ENCODE measurements at places on chromosomes 7 and 10.

DNA sequence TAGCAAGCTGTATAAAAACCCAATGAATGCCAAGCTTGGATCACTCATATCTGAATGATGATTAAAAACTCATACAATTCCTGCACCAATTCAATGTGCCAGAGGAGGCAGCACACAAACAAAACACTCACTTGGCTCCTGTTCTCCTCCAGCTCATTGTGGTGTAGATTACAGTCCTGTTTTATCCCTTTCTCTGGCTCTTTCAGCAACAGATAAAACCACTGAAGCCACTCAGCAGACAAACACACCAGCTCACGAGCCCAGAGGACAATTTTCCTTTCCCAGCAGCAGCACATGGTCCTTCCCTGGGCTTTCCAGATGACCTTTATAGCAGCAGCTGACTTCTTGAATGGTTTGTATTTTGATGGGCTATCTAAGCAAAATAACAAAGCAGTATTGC, 107.3 kb upstream of the STARD3NL start:
- DNase-seq = no peak

GRCh38 chr10:48214716-48215485, 59.6 kb downstream of the FRMPD2 start:
- DNase-seq = no peak

DNA sequence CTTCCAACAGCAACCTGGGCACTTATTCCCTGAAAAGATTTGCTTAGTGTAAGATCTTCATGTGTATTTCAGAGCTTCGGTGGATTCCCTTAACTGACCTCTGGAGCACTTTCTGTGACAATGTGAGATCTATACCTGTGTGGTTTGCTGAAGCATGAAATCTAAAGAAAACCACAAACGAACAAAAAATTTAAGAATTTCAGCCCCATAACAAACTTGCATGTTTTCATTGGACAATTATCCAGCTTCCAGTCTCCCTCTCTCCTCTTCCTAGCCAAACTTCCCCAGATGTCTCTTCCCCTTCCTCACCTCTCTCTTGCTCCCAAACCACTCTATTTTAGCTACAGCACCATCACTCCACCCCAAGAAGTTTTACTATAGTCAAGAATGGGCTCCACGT, 279.9 kb upstream of the SORCS1 start:
- no peak for DNase-seq

DNA sequence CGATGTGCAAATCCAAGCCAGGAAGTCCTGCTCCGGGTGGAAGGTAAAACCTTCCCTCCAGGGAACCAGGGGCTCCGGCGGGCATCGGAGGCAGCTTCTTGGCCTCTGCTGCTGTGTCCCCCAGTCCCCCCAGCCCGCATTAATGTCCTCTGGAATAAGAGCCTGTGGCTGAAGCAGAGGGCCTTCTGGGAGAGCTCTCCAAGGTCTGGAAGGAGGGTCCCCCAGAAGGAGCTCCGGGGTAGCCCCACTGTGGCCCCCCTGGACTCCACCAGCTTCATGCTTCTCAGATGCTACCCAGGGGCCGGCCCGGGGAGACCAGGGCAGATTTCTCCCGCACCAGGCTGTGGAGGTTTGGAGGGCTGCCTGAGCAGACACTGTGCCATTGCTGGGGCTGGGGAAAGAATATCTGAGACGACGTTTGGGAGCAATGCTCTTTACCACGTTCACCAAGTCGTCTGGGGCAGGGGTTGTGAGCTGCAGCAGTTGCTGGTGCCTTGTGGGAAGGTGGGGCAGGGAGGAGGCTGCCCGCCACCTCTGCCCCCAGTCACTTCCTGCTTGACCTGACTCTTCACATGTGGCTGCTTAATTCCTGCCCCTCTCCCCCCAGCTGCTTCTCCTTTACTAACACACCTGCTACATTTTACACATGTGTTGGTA, 8.3 kb downstream of the ZNF853 start:
- DNase-seq = no peak

- DNase-seq = no peak
Observed at GRCh38 chr7:139776486-139777132, 1.2 kb downstream of the HIPK2 start.

GRCh38 chr7:83532219-83532618, 116.7 kb downstream of the SEMA3E start:
- DNase-seq = no peak

GRCh38 chr10:30986053-30986555, 45.6 kb downstream of the ZNF438 start:
- DNase-seq = no peak

GRCh38 chr10:82390866-82391658, 516.1 kb downstream of the NRG3 start:
- DNase-seq = no peak

DNA sequence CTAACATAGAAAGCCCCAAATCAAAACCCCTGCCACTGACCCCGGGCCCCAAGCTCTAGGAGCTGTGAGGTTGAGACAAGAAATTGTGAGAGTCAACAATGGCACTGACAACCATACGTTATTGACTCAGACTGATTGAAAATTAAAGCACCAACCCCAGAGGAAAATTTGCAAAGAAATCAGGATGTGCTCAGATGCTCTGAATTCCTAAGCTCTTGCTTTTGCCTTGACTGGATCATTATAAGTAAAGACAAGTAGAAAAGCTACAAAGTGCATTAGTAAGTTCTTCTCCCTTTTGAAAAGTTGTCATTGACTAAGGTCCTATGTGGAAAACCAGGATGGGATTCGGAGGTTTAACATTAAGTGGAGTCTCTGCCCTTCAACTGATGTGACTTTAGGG, 130.2 kb downstream of the SAMD9 start:
- no peak for DNase-seq

DNA sequence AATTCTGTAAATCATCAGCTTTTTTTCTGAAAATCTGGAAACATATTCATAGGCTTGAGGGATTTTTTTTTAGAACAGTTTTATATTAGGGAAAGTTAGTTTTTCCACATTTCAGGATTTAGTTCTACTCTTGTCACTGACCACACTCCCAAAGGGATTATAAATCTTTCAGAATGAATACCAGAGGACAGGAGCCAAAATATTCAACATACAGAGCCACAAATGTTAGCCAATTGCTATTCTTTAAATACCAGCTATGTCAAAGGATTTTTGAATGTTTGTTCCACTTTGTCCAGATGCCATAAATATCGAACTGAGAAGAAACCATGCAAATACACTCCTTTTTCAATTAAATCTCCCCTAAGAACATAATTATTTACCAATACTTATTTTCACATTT, 50.7 kb downstream of the ODAD2 start:
- no peak for DNase-seq

DNA sequence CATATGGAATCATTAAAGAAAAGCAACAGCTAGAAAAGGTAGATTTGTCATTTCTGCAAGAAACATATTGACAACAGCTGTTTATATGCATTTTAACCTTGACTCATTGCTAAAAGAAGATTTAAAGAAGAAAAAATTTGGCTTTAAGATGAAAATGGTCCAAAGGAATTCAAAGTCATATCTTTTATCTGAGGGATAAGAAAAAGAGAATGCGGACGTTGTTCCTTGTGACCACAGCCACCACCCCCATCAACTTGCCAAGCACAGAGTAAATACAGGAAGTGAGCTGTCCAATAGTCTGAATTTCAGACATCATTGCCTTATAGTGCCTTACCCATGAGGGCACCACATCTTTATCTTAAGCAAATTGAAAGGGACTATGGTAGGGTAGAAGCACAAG, 7.3 kb upstream of the CRPPA start:
- no peak for DNase-seq

DNA sequence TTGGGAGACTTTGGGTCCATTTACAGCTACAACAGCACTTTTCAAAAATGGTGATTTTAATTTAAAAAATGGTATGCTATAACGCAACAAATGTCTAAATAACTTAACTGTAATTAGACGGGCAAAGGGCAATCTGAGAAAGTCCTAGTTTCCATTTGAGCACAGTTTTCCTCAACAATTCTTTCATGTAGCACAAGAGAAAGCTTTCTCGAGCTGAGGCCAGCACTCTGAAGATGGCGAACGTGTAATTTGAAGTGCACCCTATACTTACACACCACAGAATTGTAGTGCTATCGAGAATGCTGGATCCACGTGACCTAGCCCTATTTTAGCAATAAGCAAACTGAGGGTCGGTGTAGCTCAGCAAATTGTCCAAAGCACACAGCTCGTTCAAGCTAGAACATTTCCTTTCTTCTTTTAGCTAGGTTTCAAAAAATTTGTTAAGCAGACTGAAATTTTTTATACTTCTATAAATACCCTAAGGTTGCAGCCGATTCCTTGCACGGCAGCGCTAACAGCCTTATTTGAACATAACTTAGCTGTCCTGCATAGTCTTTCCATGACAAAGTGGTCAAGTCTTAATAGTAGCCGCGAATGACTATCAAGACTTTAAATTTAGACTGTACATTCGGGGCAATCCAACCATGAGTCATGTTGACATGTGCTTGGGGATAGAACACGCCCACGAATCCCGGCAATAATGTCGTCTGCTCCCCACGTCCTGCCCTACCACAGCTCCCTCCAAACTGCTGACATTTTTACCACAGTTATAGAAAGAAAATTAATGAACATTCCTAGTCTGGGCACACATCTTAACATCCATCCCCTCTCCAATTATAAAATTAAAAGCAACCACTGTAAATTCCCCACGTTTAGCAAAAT, 10.0 kb downstream of the KLF6 start:
- no peak for DNase-seq

DNA sequence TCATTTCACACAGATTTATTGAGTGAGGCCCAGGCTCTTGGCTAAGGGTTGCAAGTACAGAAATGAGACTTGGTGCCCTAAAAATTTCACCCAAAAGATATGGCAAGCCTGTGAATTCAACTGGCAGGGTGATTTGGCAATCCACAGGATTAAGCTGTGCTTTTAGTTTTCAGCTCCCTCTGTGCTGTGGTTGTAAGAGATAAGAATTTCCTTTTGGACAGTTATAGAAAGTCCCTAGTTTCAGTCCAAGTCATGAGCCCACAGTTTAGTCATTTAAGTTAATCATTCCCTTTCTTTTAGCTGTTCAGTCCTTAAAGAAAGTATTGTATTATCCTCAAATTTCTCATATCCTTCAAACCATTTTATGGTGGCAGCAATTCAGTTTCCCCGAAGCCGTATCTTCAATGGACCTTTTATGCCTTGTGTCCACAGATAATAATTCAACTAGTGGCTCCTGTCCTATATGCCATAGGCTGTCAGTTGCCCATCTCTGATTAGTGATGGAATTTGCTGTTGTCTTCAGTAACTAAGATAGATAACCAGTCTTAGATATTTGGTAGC, 73.4 kb upstream of the NAMPT start:
- DNase-seq = no peak

DNA sequence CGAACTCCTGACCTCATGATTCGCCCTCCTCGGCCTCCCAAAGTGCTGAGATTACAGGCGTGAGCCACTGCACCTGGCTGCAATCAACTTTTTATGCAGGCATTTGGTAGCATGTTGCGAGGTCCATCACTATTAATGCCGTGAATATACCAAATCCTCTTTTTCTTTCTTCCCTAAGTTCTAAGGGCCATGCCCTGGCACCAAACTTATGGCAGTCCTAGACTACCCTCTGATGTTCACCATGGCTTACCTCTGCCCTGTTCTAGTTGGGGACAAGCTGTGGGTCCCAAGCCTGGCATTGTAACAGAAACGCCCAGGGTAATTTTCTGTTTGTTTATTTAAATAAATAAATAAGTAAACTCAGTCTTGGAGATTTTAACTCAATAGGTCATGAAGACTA, 13.3 kb downstream of the PRSS2 start:
- no peak for DNase-seq

Measured in stimulated activated CD8-positive, alpha-beta memory T cell treated with anti-CD3 and anti-CD28 coated beads, Interleukin-2, amount 100 ng/mL, for 48 hours (primary cell).